NT2/D1 (cell line): ENCODE measurements at places on chromosomes 7 and 10.

DNA sequence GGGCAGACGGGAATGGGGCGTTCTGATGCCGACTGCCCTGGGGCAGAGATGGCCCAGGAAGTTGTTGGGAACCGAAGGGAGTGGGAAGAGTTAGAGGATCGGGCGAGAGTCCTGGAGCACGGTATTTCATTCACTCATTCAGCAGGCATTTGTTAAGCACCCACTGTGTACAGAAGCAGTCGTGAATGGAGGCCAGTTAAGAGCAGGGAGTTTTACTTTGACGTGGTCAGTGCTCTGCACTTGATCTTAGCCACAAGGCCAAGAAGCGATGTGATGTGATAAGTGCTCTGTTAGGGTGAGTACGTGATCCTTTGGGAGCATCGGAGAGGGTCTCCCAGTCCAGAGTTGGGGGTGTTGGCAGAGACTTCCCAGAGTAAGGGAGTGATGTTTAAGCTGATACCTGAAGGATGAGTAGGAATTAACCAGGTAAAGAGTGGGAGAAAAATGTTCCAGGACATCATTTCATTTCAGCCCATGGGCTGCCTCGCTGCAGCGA, 890 bp downstream of the ZFYVE27 start:
- DNase-seq = no peak

- DNase-seq = no peak
These were observed 21.6 kb downstream of the PTER start for GRCh38 chr10:16458166-16458955.

DNA sequence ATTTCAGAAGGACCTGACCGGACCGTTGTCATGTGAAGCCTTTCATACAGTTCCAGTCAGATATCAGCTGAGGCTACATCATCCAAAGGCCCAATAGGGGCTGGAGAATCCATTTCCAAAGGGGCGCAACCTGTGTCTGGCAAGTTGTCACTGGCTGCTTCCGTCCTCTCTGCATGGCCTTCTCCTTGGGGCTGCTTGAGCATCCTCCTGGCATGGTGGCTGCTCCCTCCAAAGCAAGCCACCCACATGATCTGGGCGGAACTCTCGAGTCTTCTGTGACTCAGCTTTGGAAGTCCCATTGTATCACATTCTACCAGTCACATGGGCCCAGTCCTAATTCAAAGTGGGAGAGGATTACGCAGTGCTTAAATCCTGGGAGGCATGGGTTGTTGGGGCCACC, 207.0 kb upstream of the SHH start:
- no peak for DNase-seq

- DNase-seq = no peak
These were observed 38.9 kb downstream of the HK1 start for GRCh38 chr10:69317175-69317604.

DNA sequence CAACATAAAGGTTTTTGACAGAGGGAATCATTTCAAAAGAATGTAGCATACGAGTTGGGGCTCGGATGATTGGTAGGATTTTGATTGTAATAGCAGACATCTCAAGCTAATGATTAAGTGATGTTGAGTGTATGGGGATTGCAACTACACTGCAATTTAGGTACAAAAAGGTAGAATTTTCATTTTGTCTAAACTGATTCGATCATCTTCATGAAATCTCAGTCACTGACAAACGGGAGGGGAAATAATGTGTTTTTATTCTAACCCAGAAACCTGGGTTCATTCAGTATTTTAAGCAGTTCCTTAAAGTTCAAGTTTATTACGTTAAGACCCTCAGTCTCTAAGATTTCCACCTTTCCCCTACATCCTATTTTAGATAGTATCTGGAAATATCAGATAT, 3.9 kb upstream of the PHYHIPL start:
- no peak for DNase-seq

- no peak for DNase-seq
These were observed 37.3 kb downstream of the ADAM12 start for GRCh38 chr10:126351021-126351420.

GRCh38 chr10:51342381-51342780, 268.1 kb downstream of the PRKG1 start:
- DNase-seq = no peak

- DNase-seq = no peak
These were observed 15.9 kb downstream of the KPNA7 start for GRCh38 chr7:99191869-99192596.

- no peak for DNase-seq
These were observed 52.0 kb downstream of the ZNF783 start for GRCh38 chr7:149313981-149314380.

DNA sequence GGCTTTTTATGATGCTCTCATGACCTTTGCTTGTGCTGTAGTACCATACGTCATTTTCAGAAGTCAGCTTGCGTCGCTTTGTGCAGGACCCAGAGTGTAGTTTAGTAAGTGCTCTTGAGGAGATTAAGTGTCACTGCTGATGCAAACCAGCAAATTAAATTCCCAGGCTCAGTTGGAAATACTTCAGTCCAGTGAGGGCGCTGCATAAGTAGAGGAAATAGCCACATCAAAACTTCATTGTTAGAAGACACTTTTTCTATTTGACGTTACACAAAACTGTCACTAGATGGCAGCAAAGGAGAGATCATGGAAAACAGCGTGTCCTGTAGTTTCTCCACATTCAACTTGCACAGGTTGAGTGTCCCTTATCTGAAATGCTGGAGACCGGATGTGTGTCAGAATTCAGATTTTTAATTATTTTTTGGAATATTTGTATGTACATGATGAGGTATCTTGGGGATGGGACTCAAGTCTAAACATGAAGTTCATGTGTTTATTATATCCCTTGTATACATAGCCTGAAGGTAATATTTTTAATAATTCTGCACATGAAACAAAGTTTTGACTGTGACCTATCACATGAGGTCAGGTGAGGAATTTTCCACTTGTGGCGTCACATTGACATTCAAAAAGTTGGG, 7.9 kb downstream of the ZNF22 start:
- peak; percentile 49 for DNase-seq

DNA sequence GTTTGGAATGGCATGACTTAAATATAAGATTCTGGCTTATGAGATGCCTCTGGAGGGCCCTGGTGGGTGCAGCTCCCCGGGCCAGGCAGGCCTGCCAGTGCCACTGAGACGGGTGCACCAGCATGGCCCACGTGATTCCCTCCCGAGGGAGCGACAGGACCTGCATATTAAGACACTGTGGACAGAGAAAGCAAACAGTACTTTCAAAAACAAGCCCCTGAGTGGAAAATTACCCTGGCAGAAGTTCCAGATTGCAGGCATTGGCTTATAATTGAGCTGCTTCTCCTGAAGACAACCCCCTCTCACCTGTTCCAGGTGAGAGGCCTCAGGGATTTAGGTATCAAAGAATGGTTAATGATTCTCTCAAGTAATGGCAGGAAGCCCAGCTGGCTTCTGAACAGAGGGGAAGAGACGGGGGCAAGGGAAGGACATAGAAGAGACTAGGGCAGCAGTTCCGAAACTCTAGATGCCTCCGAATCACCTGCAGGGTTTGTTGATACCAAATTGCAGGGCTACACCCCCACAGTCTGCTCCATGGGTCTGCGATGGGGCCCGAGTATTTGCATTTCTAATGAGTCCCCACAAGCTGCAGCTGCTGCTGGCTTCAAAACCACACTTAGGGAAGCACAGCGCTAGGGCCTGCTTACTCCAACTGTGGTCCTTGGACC, 66.0 kb upstream of the DOCK1 start:
- DNase-seq = no peak

DNA sequence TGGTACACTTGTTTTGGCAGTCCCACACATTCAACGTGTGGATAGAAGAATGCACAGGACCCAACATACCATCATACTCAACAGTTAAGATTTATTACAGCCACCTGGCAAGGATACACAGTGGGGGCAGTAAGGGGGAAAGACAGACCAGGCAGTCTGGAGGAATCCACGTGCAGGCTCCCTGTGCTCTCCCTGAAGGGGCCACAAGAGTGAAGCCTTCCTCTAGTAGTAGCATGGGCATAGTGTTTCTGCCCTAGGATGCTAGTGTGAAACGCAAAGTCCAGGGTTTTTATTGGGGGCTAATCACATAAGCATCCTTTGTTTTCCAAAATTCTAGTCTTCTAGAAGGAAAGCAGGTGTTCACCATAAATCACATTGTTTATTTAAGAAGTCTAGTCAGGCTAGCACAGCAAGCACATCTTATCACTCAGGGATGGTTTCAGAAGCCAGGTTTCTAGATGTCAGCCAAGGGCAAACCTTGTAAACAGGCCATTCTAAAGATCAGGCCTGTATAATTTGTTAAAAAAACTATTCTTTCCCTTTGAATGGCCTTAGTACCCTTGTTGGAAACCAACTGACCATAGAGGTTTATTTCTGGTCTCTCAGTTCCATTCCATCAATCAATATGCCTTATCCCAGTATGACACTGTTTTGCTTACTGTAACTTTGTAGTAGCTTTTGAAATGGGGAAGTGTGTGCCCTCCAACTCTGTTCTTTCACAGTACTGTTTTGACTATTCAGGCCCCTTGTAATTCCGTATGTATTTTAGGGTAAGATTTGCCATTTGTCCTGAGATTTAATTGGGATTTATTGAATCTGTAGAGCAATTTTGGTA, 12.4 kb upstream of the TFAM start:
- DNase-seq = no peak

DNA sequence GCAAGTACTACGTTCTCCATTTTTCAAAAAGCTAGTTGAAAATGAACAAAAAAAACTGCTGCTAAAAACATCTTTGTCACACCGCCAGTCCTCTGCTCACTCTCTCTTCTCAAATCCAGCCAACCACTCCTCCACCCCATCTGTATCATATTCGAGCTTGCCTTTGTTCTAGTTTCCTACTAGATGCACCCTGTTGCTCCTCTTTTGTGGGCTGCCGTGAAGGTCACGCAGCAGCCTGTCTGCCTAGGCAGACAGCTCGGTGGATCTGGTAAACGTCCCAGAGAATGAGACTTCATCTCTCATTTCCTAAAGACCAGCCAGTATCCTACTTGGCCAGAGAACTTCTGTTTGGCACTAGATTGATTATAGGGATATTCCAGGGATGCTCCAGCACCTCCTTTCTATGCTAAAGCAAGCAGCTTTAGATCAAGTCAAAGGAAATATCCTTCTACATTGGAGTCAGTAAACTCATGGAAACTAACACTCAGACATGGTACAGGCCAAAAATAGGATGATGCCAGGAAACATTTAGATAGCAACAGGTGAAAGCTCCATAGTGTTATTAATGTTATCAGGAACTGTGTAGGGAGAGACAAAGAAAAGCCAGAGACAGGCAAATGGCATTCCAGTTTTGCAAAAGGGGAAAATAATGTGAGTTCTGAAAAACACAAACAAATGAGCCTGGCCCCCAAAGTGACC, 8.7 kb upstream of the PLXNA4 start:
- no peak for DNase-seq

DNA sequence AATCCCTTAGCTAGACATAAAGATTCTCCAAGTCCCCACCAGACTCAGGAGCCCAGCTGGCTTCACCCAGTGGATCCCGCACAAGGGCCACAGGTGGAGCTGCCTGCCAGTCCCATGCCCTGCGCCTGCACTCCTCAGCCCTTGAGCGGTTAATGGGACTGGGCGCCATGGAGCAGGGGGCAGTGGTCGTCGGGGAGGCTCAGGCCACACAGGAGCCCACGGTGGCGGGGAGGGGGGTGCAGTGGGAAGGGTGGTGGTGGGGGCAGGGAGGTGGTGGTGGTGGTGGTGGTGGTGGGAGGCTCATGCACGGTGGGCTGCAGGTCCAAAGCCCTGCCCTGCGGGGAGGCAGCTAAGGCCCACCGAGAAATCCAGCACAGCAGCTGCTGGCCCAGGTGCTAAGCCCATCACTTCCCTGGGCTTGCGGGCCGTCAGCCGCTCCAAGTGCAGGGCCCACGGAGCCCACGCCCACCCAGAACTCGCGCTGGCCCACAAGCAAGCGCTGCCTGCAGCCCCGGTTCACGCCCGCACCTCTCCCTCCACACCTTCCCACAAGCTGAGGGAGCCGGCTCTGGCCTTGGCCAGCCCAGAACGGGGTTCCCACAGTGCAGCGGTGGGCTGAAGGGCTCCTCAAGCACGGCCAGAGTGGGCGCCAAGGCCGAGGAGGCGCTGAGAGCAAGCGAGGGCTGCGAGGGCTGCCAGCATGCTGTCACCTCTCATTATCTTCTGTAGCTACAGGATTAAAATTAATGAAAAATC, 732.5 kb upstream of the POM121L12 start:
- DNase-seq = no peak

GRCh38 chr10:79293841-79294581, 53.3 kb upstream of the PPIF start:
- no peak for DNase-seq

DNA sequence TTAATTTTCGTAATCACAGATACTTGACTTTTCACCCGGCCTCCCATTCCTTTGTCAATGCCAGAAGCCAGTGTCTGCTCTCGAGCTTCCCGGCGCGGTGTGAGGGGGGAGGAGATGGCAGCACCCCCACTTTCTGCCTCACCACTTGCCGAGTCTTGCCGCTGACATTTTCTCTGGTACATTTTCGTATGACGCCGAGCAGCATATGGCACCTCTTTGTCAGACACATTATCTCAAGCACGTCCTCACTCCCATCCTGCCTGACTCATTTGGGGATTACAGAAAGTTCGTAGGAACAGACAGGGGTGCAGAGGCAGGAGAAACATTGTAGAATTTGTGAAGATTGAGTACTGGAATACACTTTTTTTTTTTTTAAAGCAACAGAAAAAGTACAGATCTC, 60.8 kb upstream of the SORCS3 start:
- no peak for DNase-seq

- DNase-seq = peak; percentile 54
These were observed 596.6 kb downstream of the GRM8 start for GRCh38 chr7:126656165-126656564.

GRCh38 chr7:47817917-47818316, 130.3 kb downstream of the PKD1L1 start:
- no peak for DNase-seq

DNA sequence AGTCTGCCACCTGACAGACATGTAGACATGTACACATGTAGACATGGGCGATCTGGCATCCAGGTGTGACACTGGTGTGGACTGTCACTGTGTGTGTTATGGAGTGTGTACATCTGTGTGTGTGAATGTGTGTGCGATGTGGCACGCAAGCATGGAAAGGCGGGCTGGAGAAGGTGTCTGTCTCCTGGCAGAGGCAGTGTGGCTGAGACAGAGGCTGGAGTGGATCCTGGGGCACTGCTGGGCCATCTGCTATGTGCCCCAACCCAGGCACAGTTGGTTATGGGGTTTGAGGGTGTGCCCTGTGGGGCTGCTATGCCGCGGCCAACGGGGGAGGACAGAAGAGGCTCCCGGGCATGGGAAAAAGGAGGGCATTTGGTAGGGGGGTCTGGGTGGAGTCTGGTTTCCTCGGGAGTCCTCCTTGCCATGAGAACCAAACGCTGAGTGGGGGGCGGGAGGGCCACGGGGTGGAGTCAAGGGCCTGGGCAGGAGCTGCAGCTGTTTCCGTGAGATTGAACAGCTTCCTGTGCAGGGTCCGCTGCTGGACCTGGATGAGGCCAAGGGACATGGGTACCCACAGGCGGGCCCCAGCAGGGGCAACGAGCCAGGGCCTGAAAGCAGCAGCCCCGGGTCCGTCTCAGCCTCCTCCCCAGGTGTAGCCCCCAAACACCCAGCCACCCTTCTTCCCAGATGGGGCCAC, 1.3 kb downstream of the ELN start:
- no peak for DNase-seq

GRCh38 chr7:139594911-139595476, 71.5 kb downstream of the CLEC2L start:
- no peak for DNase-seq

- DNase-seq = no peak
These were observed 85.1 kb downstream of the WASHC2A start for GRCh38 chr10:50152792-50153272.
